ENCODE measurements at places on chromosomes 4 and X.
A peak's percentile ranks its signal among the peaks of the same experiment; 100 is the strongest.

GRCh38 chr4:8414377-8414776, 26.1 kb downstream of the ACOX3 start:
- DNase-seq: no peak

GRCh38 chr4:108247387-108248049, 78.8 kb upstream of the LEF1 start:
- peak; percentile 68 for DNase-seq

- no peak for DNase-seq
Measured at GRCh38 chr4:184662236-184662635, 12.7 kb downstream of the PRIMPOL start.

DNA sequence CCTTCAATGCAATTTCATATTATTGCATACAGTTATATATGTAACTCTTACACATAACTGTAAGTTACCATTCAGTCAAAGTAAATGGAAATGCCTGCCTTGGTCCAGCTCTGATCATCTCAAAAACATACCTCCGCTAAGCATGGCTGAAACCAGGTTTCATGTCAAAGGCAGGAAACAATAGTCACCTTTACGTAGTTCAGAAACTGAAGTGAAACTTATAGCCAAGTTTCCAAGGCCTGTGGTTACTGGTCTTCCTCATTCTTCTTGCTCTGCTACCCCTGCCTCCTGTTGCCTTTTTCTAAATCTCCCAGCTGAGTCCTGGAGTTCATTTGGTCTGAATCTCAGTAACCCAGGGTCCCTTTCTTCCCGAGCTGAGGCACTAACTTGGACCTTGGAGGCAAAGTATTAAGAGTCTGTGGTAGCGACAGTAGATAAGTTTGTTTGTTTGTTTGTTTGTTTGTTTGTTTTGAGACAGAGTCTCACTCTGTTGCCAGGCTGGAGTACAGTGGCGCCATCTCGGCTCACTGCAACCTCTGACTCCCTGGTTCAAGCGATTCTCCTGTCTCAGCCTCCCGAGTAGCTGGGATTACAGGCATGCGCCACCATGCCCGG, 30.8 kb downstream of the DAPP1 start:
- DNase-seq: peak; percentile 90

GRCh38 chr4:183244506-183244905, 75.6 kb downstream of the CLDN22 start:
- DNase-seq: no peak

DNA sequence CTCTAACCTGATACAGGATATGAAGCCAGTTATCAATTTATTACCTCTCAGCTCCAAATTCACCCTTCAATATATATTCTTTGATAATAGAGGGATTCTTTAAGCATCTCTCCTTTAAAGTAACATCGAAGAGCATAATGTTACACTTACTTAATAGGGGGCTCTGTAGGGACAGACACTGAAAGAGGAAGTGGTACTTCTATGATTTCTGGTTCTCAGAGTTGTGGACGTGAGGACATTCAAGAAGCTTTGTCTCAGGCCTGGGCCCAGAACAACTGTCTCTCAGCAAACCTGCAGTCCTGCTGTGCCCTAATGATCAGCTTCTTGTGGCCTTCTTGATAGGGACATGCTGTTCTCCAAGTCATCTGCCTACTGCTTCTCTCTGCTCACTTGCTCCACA, 4.2 kb upstream of the ZXDB start:
- peak; percentile 39 for DNase-seq

DNA sequence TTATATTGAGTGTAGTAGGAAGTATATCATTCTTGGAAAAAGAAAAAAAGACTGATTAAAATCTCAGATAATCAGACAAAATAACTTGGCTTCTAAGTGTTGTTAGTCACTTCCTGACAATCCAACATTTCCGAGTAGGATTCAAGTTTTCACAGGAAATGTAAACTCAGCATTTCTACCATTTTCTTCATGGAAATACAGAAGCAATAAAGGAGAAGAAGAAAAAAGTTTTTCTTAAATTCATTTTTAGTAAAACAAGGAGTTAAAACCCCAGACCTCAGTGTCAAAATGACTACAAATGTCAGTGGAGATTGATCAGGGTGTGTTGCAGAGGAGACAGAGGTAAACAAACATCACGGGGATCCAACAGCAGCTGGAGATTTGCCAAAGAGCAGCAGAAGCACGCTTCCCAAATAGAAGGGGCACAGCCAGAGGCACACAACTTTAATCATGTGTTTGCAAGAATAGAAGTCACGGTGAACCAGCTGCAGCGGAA, 129.3 kb upstream of the FAM9B start:
- DNase-seq: no peak

DNA sequence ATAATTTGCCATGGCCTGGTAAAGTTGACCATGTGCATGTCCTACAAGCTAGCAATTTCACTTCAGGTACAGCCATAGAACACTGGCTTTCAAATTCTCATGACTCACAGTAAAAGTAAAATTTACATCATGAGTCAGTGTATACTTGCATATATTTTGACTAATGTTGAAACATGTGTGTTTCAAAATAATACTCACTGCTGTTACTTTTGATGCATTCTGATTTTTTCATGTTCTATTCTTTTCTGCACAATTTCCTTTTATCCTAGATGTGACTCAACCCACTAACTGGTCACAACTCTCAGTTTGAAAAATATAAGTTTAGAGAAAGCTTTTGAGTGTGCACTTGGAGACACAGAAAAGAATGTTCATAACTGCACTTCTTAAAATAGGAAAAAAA, 365.7 kb downstream of the FGF13 start:
- DNase-seq: no peak

GRCh38 chrX:23822397-23822796, 39.4 kb downstream of the SAT1 start:
- no peak for DNase-seq
